Hypothalamus (tissue), 51 donors: ENCODE measurements at places on chromosomes 2 and 18.

DNA sequence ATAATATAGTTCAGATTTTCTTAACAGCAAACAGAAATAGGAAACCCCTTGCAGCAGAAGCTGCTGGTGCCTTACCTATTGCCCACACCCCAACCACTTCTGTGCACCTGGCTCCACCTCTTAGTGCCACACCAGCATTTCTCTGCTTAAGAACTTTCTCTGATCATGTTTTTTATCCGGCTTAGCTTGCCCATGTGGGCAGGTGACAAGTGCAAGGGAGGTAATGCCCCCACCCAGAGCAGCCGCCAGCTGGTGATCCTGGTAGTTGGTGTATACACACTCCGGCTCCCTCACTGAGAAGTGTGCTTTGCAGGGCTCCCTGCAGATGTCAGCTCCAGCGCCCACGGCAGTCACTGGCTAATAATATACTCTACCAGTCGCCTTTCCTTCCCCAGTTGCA is 126.3 kb downstream of the ALPK2 start:
- no peak for DNase-seq

DNA sequence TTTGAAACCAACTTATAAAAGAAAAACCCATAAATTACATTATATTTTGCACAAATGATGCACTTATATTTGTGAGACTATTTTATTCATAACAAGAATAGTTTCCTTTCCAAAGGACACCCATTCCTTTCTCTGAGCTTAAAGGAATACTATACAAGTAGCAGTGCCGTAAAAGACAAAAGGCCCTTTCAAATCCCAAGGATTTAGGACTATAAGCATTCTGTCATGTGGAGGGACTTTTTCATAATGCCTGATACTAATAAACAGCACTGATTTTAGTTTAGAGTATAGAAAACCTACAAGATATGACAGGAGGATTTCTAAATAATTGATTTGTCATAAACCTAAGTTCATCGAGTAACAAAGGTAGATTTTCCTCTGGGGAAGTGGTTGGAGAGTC is 1134.2 kb upstream of the ZEB2 start:
- DNase-seq, result no peak

- no peak for DNase-seq
These were observed 69.9 kb upstream of the KLF7 start for GRCh38 chr2:207235621-207236020.

DNA sequence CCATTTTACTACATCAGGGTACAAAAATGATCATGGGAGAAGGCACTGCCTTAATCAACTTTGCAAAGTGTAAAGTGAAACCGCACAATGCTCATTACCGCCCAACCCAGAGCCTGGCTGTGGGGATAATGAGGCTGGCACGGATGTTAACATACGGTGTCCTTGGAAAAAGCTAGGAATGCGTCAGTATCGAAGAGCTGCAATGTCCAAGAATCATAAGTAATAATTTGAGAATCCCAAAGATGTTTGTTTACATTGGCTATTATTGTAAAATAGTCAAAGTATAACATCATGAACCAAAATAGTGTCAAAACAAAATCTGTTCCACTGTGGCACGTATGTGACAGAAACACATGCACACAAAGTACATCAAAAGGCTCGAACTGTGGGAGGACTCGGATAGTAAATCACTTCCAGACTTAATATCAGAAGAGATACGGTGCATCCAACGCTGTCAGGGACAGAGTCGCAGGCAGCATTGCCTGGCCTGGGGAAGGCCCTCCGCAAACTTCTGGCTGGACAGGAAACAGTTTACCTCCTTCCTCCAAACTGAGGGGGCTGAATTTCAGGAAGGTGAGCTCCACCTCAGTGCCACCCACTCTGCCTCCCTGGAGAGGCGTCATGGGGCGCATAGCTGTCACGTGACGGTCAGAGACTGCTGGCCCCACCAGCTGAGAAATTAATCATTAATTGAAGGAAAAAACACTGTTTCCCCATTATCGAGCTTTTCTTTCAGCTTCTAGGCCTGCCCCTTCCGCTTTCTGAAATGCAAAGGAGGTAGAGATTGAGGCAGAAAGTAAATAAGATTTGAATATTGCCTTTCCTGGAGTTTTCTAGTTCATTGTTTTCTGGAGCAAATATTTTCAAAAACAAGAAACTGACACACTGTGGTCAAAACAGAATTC is 1.8 kb upstream of the ID2 start:
- DNase-seq, result no peak

GRCh38 chr2:61775956-61776570 is 77.8 kb downstream of the FAM161A start:
- DNase-seq, result no peak

GRCh38 chr2:16728351-16729136 is 62.9 kb upstream of the CYRIA start:
- no peak for DNase-seq

- no peak for DNase-seq
These were observed 257.9 kb downstream of the DYSF start for GRCh38 chr2:71711133-71711855.

DNA sequence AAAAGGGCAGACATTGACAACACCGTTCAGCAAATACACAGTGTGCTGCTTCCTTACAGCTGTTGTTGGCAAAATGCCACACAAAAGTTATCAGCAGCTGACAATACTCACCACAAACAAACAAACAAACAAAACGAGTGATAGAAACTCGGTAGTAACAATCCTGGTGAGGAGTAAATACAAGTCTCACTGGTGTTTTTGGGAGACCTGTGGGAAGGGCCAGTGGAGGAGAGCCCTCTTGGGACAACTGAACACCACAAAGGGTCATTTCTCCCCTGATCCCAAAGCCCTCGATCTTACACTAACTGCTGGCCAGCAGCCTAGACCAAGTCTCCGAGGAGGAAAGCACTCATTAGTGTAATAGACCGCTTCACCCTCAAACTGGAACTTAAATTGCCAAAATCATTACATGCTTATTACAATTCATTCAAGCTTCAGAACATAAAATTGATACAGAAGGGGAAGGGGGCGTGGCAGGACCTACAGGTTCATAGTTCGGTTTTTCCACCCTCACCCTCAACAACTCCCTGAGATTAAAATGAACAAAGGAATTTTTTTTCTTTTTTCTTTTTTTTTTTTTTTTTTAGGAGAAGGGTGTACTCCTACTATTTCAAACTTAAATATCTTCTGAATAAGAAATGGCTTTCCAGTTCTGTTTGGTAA is 5.0 kb downstream of the AP1S3 start:
- no peak for DNase-seq

- no peak for DNase-seq
These were observed 72.9 kb upstream of the STK39 start for GRCh38 chr2:168320267-168320666.

DNA sequence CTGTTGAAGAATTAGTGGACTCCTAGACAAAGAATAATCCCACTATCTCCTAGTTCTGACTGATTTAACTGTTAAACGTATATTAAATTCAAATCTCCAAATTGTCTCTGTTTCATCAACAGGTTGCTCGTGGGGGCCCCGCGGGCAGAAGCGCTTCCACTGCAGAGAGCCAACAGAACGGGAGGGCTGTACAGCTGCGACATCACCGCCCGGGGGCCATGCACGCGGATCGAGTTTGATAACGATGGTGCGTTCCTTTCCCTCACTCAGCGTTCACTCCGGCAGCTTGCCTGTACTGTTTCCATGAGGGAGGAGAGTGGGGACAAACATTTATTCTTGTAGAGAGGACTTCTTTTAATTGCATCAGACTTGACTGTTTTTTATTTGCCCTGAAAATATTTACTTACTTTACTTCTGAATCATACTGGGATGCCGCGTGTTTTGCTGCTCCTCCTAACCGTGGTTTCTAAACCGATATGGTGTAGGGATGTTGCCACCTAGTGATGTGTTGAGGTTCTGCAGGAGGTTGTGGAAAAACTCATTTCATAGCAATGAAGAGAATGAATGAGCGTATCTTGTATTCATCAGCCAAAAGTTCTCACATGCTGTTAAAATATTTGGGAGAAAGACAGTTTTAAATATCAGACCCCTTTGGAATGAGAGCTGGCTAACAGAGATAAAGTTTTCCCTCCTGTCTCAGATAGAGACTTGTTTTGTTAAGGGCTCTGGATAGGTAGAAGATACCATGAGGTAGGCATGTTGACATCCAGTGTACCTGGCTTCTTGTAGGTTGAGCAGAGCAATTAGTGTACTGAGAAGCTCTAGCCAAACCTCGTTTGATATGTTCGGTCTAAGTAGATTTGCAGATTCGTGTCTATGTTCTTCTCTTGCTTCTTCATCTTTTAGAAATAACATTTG is 38.3 kb downstream of the ITGA6 start:
- DNase-seq, result no peak

DNA sequence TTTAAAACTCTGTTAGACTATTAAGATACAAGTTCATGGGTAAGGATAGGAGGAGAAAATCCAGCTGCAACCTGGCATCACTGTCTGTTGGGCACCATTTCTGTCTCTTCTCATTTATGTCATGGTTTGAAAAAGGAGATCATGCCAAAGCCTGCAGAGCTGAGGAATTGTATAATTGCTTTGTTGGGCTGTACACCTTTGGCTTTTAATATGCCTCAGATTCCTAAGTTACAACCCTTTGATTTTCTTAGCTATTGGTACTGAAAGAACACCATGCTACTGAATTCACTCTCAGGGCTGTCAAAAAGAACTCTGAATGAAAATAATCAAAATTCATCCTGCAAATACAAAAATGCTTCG is 174.3 kb downstream of the ACKR3 start:
- no peak for DNase-seq

DNA sequence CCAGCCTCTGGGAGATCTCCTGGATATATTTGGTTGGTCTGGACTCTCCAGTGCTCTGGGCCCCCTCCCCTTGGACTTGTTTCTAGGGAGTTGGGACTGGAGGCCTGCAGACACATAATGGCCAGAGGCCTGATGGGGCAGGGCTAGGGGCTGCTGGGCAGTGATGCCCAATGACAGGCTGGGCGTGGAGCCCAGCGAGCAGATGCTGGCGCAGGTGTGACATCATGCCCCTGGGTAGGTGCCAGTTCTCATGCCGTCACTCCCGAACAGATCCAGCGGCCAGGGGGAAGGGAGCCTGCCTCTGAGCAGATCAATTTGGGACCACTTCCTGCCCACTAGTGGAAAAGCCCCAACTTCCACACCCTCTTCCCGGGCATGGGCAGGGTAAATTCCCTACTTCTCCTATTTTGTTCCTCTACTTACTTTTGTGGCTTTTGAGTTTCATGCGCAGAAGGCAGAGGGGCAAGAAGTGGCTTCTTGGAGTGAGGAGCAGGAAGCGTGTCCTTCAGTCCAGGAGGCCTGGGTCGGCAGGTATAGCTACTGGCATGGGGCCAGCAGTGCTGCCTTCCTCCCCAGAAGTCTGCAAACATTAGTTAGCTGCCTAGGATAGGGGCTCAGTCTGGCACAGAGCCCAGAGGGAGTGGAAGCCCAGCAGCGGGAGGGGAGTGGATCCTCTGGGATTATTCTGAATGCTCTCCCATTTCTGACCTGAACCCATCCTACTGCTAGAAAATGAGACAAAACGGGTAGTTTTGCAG is 6.1 kb downstream of the MPV17 start:
- DNase-seq, result no peak

GRCh38 chr2:228689053-228689452 is 507.6 kb upstream of the SPHKAP start:
- DNase-seq, result no peak

DNA sequence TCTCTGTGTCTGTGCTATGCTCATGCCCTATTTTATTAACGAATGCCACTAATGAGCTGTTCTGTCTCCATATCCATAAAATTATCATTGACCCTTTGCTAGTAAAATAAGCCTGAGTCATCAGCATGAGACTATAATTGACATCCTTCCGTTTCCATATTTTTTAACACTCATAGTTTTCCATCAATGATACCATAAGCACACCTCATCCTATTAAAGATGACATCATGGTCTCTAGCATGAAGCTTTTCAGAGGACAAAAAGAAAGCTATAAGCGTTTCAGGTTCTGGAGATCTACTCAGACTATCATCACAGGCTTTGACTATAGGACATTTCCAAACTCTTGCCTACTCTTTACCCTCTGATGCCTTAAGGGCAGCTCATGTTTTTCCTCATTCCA is 1.2 kb upstream of the DSC2 start:
- DNase-seq, result no peak
